ENCODE measurements at places on chromosomes 11 and 22. TPM values are rescaled to one million over a fixed set of nuclear protein-coding genes. Genes with fewer than 3 reads are reported as not detected.

IGSF22 gene
- 0.46 TPM for total RNA-seq

VPREB1 gene
- not detected for total RNA-seq

BATF2 gene
- 0.28 TPM for total RNA-seq

GDPD4 gene
- total RNA-seq = not detected

MS4A3 gene
- not detected for total RNA-seq

DNA sequence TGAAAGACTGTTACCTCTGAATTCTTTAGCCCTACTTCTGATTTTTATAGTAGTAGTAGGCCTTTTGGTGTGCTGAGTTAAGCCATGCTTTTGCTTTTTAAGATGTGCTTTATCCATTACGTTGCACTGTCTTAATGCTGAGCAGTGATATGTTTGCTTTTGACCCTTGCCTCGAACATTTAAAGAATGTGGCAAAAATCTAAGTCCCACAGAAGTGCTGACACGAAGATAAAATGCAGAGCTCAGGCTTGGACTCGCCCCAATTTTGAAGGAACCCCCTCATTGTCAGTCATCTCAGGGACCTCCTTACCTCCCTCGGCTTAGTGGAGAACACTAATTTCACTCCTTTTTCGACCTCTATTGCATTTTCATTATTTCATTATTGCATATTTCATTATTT, 272.9 kb downstream of the DDX10 start:
- no peak for DNase-seq

DNA sequence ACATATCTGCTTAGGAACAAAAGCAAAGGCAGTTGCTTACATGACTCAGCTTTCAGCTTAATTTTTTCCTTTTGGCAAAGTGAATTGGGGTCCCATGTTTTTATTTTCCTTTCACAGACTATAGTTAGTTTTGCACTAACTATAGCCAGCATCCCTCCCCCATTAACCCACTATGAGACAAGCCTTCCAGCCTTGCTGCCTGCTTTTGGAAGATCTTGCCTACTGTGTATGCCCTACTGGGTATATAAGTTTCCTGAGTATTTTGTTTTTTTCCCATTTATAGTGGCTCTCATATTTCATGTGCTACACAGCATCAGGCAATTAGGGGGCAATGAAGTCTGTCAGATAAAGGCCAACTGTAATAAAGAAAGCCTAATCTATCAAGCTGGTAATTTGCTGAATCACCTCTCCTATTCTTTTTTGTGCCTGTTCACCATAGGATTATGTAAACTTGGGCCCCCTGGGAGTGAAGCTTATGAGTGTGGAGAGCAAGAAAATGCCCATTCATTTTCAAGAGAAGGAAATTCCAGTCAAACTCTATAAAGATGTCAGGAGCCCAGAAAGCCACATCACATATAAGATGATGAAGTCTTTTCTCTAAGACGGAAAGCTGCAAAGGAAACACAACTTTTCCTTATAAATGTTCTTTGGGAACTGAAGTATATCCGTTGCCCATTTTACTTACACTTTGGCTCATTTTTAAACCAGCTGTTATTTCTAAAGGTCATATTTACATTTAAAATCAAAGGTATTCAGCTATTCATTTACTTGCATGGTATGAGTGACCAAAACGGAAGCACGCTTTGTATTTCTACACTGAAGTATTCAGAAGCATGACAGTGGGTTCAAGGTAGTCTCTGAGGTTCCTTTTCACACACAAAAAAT, 64.0 kb downstream of the CCDC83 start:
- no peak for DNase-seq

DNA sequence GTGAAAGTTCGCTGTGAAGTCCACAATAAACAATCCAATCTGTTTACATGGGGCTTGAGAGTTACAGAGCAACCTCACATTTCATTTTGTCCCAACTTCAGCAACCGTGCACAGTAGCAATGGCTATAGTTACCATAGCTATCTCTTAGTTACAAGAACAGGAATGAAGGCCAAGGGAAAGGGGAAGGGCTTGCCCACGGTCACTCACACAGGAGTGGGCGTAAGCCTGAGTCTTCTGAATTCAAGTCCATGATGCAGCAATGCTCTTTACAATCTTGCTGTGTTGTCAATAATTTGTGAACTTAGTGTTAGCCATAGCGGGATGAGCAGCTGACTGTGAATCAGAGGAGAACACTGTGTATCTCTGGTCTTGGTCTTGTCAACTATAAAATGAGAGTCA, 102.9 kb downstream of the ADAMTS15 start:
- DNase-seq = no peak

GRCh38 chr11:46381819-46382645, 563 bp downstream of the MDK start:
- DNase-seq = no peak

GRCh38 chr11:77283101-77283500, 18.4 kb downstream of the GDPD4 start:
- no peak for DNase-seq

DNA sequence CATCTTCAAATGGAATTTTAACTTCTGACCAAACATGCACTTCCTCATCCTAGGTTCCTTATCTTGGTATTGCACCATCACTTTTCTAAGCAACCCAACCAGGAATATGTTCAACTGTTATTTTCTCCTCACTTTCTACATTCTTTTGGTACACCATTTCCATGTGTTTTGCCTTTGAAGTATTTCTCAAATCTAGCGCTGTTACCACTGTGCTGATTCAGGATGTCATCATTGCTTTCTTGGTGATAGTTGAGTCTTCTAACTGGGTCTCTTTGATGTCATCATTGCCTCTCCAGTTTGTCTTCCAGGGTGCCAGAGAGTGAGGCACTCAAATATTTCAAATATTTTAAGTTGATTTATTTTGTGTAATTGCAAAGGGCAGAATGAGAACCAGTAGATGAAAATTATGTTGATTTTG, 47.5 kb downstream of the HORMAD2 start:
- no peak for DNase-seq

All from foreskin keratinocyte (primary cell).